ENCODE measurements at places on chromosomes 4 and X. TPM values are rescaled to one million over a fixed set of nuclear protein-coding genes. Genes with fewer than 3 reads are reported as not detected.

GUCY2F gene
- not detected for total RNA-seq

UCHL1 gene
- 8.6 TPM for total RNA-seq

TMPRSS11D gene
- 161 TPM for total RNA-seq

SYTL5 gene
- 5.8 TPM for total RNA-seq

GLUD2 gene
- total RNA-seq: 0.23 TPM

PTPN13 gene
- 44.8 TPM for total RNA-seq

PAGE4 gene
- total RNA-seq: not detected

TCEAL6 gene
- total RNA-seq: not detected

IL9R gene
- not detected for total RNA-seq

ESX1 gene
- total RNA-seq: not detected

EGF gene
- 0.70 TPM for total RNA-seq

GLRA3 gene
- total RNA-seq: not detected

NDP gene
- not detected for total RNA-seq

GAGE2A gene
- total RNA-seq: not detected

PNMA3 gene
- total RNA-seq: 0.29 TPM

LNX1 gene
- 23.4 TPM for total RNA-seq

CABS1 gene
- total RNA-seq: not detected

GYPB gene
- not detected for total RNA-seq

TBC1D25 gene
- 9.5 TPM for total RNA-seq

PDHA1 gene
- total RNA-seq: 63.0 TPM

SMIM31 gene
- total RNA-seq: not detected

GPR119 gene
- not detected for total RNA-seq

AMBN gene
- not detected for total RNA-seq

FABP2 gene
- not detected for total RNA-seq

HELT gene
- not detected for total RNA-seq

GAB3 gene
- 4.4 TPM for total RNA-seq

XAGE2 gene
- not detected for total RNA-seq

PASD1 gene
- not detected for total RNA-seq

TCP11X2 gene
- total RNA-seq: not detected

DUX4 gene
- total RNA-seq: not detected

PF4V1 gene
- total RNA-seq: not detected

HTN1 gene
- not detected for total RNA-seq

All from esophagus squamous epithelium (tissue), 5 donors.